ENCODE measurements at places on chromosomes 7 and 10. TPM values are rescaled to one million over a fixed set of nuclear protein-coding genes. Genes with fewer than 3 reads are reported as not detected.

DNA sequence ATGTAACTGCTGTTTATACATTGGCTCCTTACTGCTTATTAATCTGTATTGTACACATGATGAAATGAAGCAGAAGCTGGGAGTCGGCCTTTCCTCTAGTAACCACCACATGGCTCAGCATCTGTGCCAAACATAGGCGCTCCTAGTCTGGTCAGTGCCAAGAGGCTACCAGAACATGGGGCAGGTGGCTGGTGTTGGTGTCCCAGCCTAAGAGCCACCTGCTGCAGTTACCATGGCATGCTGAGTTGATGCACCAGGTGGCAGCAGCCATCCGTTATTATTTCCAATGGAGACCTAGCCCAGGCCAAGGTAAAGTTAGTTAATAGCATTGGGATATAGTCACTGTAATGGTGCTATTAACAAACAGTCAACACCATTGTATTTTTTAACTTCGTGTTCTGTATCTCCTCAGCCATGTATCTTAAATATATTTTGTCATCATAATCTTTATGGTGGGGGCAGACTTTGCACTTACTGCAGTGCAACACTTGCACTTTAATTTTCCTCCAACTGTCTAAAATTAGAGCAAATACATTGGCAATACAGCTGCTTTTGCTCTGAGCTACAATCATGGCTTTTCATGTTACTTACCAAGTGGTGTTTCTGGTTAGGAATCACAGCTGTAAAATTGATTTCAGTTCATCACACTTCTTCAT is 33.1 kb downstream of the HBP1 start:
- no peak overlapping the region for H3K4me3 ChIP-seq
- H3K27ac ChIP-seq = no peak overlapping the region
- DNase-seq = peak; percentile 45
- no peaks in the 10 kb centered on the region for H3K27me3 ChIP-seq
- peaks cover 13% of the 10 kb centered on the region for H3K36me3 ChIP-seq

Gene XRCC2
- 30.0 TPM for total RNA-seq

DNA sequence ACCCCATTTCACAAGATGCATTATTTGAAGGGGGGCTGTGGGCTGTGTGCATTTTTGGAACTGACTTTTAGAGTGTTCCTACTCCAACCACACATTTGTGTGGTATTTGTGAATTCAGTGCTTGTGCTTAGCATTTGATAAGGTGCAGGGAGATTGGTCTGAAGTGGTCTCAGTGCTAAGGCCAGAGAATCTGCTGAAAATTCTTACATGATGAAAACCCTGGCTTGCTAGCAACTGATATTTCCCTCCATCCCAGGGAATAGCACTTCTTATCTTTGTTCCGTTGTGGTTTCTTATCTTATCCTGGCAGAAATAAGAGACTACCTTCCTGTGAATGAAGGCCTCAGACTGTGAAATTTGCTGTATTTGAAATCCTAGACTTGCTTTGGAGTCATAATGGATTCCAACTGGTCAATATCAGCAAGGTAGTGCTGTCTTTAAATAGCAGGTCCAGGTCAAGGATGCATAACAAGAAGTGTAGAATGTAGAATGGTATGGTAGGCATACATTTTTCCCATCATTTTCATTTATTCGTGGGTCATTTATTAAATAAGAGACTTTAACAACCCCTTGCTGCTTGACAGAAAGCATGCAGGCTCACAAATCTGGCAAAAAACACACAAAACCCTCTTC is 986.9 kb downstream of the REEP3 start:
- H3K27ac ChIP-seq = no peak overlapping the region
- peaks cover 4% of the 10 kb centered on the region for H3K4me1 ChIP-seq
- DNase-seq = no peak

Gene SLC18A3
- not detected for total RNA-seq

DNA sequence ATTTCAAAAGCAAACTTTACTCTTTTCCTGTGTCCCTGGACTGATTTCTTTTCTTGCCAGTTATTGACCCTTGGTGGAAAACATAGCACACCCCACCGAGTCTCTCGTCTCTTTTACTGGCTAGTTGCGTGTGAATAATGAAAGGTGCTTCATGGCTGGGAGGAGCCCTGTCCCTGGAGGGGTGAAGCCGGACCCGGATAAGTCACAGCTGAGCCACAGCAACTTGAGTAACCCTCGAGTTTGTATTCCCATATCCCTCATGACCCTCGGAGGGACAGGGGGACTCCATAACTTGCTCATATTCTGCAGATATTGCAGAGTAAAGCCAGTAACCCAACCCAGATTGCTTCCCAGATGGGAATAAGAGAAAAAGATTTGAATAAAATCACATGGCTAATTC is 147.5 kb upstream of the FRMD4A start:
- H3K36me3 ChIP-seq = no peaks in the 10 kb centered on the region
- H3K4me3 ChIP-seq = no peak overlapping the region
- H3K27ac ChIP-seq = no peak overlapping the region

DNA sequence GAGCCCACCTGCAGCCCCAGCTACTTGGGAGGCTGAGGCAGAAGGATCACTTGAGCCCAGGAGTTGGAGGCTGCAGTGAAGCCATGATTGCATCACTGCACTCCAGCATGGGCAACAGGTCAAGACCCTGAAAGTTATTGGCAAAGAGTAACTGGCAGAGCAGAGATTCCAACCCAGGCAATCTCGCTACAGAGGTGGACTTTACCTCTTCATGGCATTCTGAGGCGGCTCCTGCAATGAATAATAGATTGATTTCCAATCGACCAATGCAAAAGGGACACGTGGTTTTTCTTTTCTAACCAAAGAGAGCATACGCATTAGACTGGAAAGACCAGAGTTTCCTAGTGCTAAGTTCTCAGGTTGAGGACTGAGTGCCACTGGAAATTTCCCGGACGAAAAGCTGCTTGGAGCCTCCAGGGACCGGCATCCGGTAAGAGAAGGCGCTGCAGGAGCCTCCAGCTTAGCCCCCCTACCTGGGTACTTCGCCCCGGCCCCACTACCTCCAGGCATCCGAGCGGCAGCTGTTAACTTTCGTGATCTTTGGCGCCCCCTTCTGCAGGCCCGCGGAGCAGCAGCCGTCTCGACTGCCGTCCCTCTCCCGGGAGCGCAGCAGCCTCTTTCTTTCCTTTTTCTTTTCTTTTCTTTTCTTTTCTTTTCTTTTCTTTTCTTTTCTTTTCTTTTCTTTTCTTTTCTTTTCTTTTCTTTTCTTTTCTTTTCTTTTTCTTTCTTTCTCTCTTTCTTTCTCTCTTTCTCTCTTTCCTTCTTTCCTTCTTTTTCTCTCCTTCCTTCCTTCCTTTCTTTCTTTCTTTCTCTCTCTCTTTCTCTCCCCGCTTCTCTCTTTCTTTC is 4.1 kb downstream of the MBLAC1 start:
- no peaks in the 10 kb centered on the region for H3K36me3 ChIP-seq
- peaks cover 33% of the 10 kb centered on the region for H3K27me3 ChIP-seq
- H3K4me1 ChIP-seq = no peaks in the 10 kb centered on the region
- DNase-seq = peak; percentile 92
- peak overlapping the region; percentile 12 for H3K4me3 ChIP-seq

Measured in neural progenitor cell (in vitro differentiated cells).